Kasumi-1 (cell line): ENCODE measurements at places on chromosomes 12 and 14.

DNA sequence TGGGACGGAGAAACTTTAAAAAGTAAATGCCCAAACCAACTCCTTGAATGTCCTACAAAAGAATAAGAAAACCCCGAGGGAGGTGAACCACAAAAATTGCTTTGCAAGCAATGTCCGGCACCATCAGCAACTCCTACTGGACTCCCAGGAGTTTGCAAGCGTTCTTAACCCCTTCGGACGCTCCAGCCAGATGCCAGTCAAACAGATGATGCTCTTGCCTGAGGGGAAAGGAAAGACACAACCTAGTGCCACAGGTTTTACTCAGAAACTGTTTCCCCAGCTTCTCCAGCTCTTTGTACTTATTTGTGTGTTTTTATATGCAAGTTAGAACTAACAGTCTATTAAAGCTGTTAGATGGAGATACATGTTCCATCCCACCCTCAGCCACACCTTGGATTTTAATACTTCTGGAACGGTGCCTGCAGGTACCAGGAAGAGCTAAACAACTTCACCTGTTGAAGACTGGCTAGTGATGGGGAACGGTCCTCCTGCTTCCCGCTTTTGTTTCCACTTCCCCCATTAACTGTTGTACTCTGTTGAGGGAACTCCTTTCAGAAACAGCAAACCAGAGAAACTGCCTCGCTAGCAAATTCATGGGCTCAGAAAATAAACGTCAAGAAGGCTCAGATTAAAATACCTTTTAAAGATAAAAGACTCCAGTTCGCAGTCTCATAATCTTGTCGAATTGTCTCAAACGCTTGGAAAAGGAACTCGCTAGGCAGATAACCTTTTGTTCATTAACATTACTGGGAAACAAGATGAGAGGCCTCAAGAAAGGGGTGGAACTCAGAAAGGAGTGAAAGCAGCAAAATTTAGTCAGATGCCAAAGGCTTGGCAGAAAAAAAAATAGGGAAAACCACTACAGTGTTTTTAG, 1.1 kb upstream of the FERMT2 start:
- DNase-seq = no peak

DNA sequence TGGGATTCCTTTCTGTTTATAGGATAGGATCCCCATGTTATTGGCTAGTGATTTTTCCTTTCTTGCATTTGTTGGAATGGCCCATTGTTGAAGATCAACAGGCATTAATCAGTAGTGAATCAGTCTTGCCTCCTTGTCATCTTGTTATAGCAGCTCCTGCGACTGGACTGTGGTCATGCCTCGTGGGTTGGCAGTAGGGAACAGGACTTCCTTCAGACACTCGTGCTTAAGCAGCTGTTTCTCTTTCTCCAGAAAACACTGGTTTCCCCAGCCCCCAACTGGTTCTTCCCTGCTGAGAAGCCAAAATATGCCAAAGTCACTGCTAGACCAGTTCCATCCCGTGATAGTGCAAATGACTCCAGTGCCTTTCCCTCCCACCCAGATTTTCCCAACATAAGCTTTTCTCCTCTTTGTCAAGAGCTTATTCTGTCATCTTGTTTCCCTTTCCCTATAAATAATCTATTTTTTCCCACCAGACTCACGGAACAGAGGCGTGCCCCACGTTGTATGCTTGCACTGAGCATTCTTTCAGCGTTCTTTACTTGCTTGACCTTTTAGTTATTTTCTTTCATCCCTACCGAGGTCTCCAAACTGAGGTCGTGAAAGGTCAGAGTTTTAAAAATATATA, 83.5 kb downstream of the SAMD4A start:
- DNase-seq = peak; percentile 32

GRCh38 chr14:92456215-92457015, 57.2 kb upstream of the RIN3 start:
- DNase-seq = peak; percentile 34

GRCh38 chr14:84125676-84126075, 1404.3 kb upstream of the FLRT2 start:
- no peak for DNase-seq

GRCh38 chr12:49547090-49547690, 8.4 kb downstream of the KCNH3 start:
- no peak for DNase-seq

DNA sequence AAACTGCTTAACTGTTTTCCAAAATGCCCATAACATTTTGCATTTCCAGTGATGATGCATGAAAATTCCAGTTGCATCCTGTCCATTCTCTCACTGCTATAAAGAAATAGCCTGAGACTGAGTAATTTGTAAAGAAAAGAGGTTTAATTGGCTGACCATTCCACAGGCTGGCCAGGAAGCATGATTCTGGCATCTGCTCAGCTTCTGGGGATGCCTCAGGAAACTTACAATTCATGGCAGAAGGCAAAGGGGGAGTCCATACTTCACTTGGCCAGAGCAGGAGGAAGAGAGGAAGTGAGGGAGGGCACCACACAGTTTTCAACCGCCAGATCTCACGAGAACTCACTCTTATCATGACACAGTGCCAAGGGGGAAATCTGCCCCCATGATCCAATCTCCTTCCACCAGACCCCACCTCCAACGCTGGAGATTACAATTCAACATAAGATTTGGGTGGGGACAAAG, 18.2 kb upstream of the CLEC2D start:
- peak; percentile 1 for DNase-seq

DNA sequence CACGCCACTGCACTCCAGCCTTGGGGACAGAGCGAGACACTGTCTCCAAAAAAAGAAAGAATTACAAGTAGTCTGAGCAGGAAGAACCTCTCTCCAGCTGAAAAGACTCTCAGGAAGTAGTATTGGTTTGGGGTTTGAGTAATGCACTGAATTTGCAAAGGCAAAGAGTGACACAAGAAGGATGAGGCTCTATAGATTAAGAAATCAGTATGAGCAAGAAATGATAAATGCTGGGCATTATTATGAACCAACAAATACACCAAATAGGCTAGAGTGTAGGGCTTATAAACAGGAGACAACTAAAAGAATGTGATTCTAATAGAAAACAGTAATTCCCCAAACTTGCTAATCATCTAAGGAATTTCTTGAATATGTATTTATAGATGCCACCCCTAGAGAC, 2.6 kb upstream of the SLC35E3 start:
- peak; percentile 72 for DNase-seq

DNA sequence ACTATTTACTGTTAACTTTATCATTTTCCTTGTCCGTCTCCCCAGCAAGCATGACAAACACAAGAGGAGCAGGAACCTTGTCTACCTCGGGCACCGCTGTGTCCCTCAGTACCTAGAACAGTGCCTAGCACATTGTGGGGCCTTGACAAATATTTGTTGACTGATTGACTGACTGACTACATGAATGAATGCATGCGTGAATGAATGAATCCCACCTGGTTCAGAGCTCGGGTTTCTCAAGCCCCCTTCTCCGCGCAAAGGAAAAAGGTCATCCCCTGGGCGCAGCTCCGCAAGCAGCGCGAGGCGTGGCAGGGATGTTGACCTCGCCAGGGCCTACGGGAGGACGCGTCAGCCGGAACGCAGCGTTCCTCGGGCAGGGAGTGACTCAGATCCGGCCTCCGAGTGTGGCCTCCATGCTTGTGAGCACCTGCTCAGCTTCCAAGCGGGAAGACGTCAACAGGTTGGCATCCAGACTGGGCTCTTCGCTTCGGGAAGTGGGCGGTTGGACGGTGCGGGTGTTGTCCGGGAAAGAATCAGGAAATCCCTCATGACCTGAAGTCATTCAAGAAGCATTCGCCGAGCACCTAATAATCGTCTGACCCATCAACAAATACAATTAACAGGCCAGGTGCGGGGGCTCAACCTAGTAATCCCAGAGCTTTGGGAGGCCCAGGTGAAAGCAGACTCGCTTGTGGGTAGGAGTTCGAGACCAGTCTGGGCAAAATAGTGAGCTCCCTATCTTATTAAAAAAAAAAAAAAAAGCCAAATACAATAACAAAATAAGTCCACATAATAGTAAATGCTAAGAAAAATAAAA, 13.9 kb upstream of the UBC start:
- no peak for DNase-seq

DNA sequence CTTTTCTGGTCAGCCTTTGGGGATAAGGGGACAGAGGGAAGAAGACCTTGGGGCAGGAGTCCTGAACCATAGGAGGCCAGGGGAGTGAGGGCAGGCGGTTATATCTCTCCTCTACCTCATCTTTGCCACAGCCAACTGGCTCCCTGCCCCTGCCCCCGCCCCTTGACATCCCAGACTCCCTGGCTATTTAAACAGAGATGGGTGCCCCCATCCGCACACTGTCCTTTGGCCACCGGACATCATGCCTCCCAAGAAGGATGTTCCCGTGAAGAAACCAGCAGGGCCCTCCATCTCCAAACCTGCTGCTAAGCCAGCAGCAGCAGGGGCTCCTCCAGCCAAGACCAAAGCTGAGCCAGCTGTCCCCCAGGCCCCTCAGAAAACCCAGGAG, 1.3 kb downstream of the MYL6B start:
- no peak for DNase-seq

- DNase-seq = no peak
These were observed 37.1 kb downstream of the PPP4R3A start for GRCh38 chr14:91473046-91473445.
